Stimulated activated CD8-positive, alpha-beta memory T cell treated with anti-CD3 and anti-CD28 coated beads, Interleukin-4, amount 100 ng/mL, for 1 hour (primary cell): ENCODE measurements at places on chromosomes 4 and X.

DNA sequence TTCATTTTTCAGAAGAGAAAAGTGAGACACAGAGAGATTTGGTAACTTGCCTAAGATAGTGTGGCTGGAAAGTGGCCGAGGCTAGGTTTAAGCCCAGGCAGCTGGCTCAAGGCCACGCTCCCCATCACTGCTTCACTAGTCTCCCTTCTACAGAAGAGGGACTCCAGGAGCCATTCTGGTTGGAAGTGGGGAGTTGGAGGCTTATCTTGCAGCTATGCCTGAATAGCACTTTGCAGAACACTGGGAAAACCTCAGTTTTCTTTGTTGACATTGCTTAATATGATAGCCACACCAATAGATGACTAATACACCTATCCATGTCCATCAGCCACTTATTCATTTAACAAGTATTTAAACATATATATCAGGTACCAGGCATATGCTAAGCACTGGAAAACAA is 18.5 kb downstream of the LRRC66 start:
- no peak for DNase-seq

DNA sequence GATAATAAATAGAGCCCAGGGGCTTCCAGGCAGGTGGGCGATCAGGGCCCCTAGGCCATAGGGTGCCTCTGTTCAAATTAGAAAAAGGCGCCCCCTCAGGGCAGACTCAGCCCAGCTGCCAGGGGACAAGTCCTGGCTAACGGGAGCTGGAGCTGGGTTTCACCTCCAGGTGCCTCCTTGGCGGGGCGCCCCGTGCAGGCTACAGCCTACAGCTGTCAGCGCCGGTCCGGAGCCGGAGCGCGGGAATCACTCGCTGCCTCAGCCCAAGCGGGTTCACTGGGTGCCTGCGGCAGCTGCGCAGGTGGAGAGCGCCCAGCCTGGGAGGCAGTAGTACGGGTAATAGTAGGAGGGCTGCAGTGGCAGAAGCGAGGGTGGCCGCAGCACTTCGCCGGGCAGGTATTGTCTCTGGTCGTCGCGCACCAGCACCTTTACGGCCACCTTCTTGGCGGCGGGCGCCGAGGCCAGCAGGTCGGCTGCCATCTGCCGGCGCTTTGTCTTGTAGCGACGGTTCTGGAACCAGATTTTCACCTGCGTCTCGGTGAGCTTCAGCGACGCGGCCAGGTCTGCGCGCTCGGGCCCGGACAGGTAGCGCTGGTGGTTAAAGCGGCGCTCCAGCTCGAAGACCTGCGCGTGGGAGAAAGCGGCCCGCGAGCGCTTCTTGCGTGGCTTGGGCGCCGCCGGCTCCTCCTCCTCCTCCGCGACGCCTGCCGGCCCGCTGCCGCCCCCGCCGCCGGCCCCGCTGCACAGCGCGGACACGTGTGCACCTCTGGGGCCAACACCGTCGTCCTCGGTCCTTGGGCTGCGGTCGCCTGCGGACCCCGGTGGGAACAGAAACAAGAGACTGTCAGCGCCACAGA is 2.4 kb downstream of the NKX3-2 start:
- no peak for DNase-seq

GRCh38 chr4:179353786-179354185 is 1911.5 kb upstream of the AGA start:
- no peak for DNase-seq

DNA sequence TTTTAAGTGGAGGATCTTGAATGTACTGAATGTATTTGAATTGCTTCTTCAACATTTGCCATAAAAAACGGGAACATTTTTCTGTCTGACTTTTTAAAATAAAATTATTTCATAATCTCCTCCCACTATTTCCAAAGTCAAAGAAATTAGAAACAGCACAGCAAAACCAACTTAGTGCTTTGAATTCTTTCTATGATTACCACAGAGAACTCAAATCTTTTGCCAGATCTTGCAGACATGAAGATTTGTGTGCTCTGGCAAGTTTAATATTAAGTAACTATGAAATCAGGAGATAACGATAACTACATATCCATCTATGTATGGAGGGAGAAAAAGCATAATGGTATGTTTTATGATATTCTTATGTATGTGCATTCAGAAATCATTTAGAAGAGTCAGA is 982.2 kb downstream of the PCDH7 start:
- DNase-seq = no peak
